ENCODE measurements at places on chromosomes 11 and 22.
A peak's percentile ranks its signal among the peaks of the same experiment; 100 is the strongest.

DNA sequence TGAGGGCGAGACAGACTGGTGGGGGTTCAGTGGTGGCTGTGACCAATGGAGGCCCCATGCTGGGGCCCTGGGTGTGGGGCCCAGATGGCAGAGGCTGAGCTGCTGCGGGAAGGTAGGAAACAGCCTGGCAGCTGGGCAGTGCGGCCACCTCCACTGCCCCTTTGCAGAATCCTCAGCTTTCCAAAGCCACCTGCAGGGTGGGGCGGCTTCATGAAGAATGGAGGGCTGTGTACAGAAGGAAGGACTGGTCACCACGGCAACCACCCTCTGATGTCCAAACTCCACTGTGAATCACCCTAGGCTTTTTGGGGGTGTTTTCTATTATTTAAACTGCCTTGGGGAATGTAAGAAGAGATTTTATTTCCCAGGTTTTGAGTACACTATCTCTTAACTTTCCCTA lies 166.3 kb upstream of the NAV2 start:
- DNase-seq, result no peak

DNA sequence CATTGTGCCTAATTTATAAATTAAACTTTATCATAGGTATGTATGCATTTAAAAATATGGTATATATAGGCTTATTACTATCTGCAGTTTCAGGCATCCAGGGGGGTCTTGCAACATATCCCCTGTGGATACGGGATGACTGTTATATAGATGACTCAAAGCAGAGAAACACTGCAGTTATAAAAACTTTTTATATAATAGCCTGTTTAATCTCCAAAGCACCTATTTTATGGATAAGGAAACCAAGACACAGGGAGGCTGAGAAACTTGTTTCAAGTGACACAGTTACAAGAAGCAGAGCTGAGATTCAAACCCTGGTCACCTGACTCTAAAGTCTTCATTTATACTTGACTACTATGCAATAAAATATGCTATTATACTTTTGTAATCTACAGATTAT lies 897.7 kb downstream of the KCNA4 start:
- no peak for DNase-seq

- peak; percentile 13 for DNase-seq
Observed at GRCh38 chr11:116224154-116224888, 548.5 kb downstream of the BUD13 start.

GRCh38 chr11:126587541-126587940 lies 232.1 kb downstream of the ST3GAL4 start:
- DNase-seq, result no peak

DNA sequence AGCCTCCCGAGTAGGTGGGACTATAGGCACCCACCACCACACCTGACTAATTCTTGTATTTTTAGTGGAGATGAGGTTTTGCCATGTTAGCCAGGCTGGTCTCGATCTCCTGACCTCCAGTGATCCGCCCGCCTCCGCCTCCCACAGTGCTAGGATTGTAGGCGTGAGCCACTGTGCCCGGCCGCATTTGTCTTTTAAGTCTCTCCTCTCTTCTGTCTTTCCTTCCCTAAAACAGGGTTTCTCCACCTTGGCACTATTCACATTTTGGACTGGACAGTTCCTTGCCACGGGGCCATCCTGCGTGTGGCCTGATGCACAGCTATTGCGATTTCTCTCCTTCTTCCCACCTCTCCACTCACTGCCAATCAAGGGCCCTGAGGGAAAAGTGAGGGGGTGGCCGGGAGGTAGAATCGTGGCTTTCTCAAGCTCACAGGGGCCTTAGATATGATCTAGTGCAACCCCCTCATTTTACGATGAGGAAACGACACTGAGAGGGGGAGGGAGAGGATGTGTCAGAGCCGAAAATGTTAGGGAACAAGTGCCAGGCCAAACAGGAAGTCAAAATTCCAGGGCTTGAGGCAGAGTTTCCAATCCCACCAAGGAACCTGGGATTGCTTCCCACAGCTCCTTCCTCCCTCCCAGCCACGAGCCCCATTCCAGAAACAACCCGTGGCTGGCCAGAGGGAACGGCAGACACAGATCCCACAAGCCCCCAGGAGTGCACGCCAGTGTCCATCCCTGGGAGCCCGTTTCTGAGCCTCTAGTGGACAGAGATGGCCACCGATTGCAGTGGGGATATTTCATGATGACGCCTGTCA lies 21.2 kb downstream of the SCGB1A1 start:
- DNase-seq, result no peak

- DNase-seq, result no peak
Observed at GRCh38 chr11:28566339-28567089, 458.3 kb downstream of the METTL15 start.

GRCh38 chr11:88620568-88621130 lies 283.1 kb upstream of the CTSC start:
- no peak for DNase-seq

Data from stimulated activated CD4-positive, alpha-beta T cell treated with anti-CD3 and anti-CD28 coated beads, Interleukin-12 subunit alpha, Interleukin-12 subunit beta, amount 100 ng/mL, for 24 hours (primary cell).